ENCODE measurements at places on chromosomes 7 and 10. TPM values are rescaled to one million over a fixed set of nuclear protein-coding genes. Genes with fewer than 3 reads are reported as not detected.

WAPL gene
- total RNA-seq = 59.9 TPM

MMD2 gene
- total RNA-seq = not detected

DNA sequence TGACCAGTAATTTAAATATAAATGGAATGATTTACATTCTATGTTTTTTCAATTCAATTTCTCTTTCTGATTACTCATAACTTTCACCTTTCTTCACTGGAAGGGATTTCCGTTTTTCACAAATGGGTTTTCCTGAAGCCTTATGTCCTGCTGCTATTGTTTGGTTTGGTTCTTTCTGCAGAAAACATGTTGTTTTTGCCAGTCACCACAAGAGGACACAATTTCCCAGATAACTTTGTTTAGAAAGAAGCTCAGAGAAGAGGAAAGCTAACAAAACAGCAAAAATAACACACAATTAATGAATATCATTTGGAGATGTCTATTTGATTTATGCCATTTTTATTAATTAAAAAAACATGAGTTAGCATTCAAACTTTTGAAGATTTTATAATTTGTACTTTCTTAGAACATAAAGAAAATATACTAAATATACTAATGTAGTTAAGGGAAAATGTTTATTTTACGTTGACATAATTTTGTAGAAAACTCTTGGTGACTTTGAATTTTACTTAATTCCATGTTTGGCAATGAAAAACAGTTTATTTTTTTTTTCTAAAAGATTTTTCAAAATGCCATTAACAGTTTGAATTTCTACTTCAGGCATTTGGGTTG, 4.6 kb upstream of the TWIST1 start:
- no peak for DNase-seq
- H3K4me1 ChIP-seq = no peaks in the 10 kb centered on the region
- peaks cover 28% of the 10 kb centered on the region for H3K27me3 ChIP-seq
- no peaks in the 10 kb centered on the region for H3K36me3 ChIP-seq
- H3K27ac ChIP-seq = no peak overlapping the region

DNA sequence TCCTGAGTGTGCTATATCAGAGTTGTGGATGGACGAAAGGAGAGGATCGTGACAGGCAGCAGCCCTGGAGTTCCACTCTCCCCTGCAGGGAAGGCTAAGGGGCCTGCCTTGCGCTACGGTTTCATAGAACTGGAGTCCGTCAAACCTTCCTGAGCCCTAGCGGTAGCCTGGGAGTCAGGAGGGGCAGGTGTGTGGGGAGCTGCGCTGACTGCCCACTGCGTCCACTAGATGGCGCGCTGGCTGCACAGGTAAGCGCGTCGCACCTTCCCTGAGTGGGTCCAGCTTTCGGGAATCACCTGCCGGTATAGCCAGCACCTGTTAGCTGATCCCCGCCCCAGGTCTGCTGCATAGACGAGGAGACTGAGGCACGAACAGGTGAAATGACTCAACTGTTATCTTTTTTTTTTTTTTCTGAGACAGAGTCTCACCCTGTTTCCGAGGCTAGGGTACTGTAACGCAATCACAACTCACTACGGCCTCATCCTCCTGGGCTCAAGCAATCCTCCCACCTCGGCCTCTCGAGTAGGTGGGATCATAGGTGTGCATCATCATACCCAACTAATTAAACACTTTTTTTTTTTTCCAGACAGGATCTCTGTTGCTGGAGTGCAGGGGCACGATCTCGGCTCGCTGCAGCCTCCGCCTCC, 20.2 kb upstream of the BAIAP2L1 start:
- no peaks in the 10 kb centered on the region for H3K4me1 ChIP-seq
- H3K36me3 ChIP-seq = no peaks in the 10 kb centered on the region
- no peak overlapping the region for H3K4me3 ChIP-seq

- H3K36me3 ChIP-seq = no peaks in the 10 kb centered on the region
- H3K4me3 ChIP-seq = no peak overlapping the region
- DNase-seq = no peak
- no peaks in the 10 kb centered on the region for H3K4me1 ChIP-seq
These were observed 34.6 kb upstream of the PLPP4 start for GRCh38 chr10:120422457-120422856.

Data from natural killer cell treated with Interleukin-12 subunit alpha and Interleukin-12 subunit beta and Interleukin-15 and Interleukin-18, amount 100 ng/mL, for 72 hours (primary cell).